Renal pelvis (tissue), 12 donors: ENCODE measurements at places on chromosomes 1 and 21. TPM values are rescaled to one million over a fixed set of nuclear protein-coding genes. Genes with fewer than 3 reads are reported as not detected.
A peak's percentile ranks its signal among the peaks of the same experiment; 100 is the strongest.

DNA sequence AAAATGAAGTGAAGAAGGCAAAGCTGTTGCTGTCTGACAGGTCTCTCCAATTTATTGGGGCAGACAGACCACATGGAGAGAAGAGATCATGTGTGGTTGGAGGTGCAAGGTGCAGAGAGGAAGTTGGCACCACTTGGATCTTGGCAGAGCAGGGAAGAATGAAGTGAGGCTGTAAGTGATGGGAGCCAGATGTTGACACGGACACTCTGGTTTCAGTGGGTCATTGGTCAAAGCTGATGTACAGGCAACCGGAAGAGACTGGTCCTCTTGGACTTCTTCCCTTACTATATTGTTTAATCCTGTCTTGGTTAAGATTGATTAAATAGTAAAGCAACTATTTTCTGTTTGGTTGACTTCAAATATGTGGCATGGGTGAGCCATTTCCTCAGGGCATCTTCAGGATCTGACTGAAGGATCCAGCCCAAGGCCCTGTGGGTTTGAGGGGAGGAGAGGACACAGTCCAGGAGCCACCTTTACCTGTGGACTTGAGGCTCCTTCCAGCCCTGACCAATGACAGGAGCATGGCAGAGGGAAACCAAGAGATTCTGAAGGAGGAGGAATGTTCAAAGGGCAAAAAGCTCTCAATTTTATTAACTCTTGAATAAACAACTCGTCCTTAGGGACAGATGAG, 49.4 kb downstream of the NENF start:
- no peak for DNase-seq

GRCh38 chr1:11980676-11980972, 380 bp downstream of the MFN2 start:
- DNase-seq = peak; percentile 2

DNA sequence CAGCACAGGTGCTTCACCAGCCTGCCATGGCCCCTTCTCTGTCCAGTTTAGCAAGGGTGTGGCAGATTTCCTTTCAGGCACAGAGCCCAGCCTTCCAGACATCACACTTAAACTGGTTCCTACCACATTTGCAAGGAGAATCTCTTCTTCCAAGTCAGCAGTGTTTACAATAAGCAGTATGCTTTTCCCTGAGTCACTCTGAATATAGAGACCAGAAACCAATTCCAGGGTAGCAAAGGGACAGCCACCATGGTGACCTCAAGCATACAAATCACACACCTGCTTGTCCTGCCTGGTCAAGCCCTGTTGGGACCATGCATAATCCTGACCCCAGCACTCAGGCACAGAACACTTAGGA, 8.7 kb upstream of the CBR3 start:
- DNase-seq = no peak

DNA sequence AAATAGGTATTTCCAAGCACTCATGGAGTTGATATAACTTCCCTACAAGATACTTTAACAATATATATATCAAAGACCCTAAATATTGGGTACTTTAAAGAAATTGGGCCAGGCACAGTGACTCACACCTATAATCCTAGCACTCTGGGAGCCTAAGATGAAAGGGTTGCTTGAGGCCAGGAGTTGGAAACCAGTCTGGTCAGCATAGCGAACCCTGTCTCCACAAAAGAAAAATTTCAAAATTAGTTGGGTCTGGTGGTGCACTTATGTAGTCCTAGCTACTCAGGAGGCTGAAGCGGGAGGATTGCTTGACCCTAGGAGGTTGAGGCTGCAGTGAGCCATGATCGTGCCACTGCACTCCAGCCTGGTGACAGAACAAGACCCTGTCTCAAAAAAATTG, 393.9 kb upstream of the DEPDC1 start:
- DNase-seq = no peak

DNA sequence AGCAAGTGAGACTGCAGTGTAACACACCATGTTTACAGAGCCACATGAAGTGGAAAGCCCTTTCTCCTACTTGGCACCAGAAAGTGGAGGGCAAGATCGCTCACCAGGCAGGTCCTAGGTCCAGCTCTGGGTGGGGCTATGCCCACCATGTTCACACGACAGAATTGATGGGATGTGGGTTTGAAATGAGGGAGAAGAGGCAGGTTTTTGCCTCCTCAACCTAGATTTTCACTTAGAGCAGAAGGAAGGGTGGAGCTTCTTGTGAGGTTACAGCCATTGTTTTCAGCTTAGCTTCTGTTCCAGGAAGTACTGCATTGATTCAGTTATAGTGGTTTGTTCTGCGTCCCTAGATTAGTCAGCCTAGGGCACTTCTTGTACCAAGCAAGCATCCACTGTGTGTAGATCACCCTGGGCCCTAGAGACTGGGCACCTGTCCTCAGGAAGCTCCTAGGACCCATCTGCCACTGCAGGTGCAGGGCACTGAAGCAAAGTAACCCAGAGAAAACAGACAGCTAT, 2.3 kb downstream of the CD53 start:
- DNase-seq = no peak

- no peak for DNase-seq
Observed at GRCh38 chr1:196856053-196856452, 31.8 kb upstream of the CFHR4 start.

DNA sequence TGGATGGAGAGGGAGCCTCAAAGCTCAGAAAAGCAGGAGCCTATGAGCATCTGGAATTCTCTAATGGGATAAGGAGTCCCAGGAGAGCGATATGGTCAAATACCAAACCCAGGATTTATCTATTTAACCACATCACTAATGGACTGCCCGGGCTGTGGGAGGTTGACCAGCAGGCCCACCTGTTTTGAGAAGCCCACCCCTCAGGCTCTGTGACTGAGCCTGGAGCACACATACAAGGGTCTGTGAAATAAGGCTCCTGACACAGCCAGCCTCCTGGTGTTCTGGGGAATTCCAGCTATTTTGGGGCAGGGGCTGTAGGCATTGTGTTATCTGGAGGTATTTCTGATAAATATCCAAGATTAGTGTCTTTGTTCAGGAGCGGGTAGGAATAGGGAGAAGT, 132.0 kb upstream of the C1orf21 start:
- no peak for DNase-seq

DNA sequence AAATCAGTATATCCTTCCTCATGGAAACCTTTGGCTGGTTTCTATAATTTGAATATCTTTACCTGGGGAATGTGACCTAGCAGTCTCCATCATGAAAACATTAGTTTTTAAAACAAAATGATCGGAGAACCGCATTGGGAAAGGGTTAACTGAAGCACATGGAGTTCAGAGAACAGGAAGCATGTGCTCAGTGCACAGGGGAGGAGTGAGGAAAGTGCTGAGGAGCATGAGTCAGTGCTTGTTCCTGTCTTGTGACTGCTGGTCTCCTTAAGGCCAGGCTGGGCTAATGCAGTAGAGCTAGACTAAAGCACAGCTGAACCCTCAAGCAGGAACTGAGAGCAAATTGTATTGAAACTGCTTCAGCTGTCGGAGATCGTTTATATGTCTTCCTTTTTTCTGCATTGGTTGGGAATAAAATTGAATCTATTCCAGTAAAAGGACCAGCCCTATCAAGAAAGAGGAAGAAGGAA, 5.8 kb downstream of the IFI16 start:
- DNase-seq = no peak

DNA sequence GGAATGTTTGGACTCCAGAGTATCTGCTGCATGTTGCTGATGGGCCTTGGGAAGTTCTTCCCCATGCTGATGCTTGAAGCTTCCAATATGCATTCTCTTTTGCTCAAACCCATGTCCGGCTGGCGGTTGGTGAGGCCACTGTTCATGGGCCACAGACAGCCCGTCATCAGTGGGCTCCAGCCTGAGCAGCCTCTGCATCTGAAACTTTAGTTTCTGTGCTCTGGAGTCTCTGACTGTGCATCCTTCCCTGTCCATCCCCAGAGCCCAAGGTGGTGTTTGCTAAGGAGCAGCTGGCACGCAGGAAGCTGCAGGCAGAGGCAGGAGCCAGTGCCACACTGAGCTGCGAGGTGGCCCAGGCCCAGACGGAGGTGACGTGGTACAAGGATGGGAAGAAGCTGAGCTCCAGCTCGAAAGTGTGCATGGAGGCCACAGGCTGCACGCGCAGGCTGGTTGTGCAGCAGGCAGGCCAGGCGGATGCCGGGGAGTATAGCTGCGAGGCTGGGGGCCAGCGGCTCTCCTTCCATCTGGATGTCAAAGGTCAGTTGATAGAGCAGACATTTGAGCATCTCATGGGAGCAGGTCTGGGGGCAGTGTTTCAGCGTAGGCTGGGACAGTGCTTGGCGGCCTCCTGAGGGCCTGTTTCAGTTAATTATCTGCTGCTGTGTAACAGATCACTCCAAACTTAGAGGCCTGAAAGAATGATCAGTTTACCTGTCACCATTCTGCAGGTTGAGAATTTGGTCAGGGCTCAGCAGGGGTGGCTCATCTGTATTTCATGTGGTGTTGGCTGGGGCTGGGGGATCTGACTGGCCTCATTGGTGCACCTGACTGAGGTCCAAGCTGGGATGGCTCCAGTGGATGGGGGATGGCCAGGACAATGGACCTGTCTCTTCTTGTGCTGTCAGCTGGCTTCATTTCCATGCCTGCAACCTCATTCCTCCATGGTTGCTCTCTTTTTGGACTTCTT, 16.6 kb downstream of the OBSCN start:
- no peak for DNase-seq

GRCh38 chr21:46555678-46556077, 49.2 kb downstream of the S100B start:
- DNase-seq = no peak

- DNase-seq = no peak
Observed at GRCh38 chr1:222060210-222060916, 318.5 kb upstream of the DUSP10 start.

DNA sequence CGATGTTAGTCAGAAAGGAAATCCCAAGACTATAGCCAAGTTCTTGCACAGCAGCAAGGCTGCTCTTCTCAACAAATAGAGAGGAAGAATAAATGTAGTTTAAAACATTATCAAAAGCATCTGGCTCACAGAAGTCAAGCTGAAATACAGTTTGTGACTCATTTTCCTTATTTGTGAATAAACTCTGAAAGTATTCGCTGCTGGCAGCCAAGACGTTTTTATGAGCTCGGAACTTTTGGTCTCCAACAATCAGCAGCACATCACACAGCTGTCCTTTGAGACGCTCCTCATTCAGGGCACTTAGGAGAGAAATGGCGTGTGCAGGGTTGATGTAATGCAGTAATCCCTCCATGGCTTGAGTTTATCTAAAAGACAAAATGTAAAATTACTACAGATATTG, 16.4 kb downstream of the ZBTB21 start:
- DNase-seq = no peak

- DNase-seq = no peak
Observed at GRCh38 chr21:44761011-44761729, 40.5 kb downstream of the UBE2G2 start.

DNA sequence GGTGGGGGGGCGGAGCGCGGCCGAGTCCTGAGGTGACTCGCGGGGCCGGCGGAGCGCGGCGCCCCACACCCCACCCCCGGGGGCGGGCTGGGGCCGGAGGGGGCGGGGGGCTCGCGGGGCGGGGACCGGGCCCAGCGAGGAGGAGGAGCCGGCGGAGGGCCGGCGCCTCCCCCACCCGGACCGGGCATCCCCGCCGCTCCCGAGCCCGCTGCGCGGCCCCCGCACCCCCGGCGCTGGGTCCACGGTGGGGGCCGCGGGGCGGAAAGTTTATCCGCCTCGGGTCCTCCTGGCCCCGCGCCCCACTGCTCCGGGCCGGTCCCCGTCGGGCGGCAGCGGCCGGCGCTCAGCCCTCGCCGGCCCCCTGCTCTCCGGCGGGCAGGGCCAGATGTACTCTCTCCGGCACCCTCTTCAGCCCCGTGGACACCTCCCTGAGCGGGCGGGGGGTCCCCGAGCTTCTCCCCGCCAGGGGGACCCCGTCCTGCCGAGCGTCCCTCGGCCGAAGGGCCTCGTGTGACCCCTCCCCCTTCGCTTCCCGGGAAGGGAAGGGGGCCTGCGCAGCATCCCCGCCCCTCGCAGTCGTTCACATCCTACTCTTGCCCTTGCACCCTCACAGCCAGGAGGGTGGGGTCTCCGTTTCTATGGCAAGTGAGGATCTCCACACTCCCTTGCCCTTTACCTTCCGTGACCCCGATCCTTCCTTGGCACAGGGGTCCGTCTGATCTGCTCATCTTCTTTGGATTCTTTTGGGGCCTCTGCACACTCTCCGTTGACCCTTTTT, 663 bp downstream of the CAMTA1 start:
- peak; percentile 30 for DNase-seq

GRCh38 chr1:164576291-164577271, 17.6 kb downstream of the PBX1 start:
- no peak for DNase-seq

- DNase-seq = no peak
Observed at GRCh38 chr1:178536844-178537371, 24.0 kb downstream of the TEX35 start.

- DNase-seq = no peak
Observed at GRCh38 chr1:58135821-58136321, 410.7 kb downstream of the OMA1 start.

DNA sequence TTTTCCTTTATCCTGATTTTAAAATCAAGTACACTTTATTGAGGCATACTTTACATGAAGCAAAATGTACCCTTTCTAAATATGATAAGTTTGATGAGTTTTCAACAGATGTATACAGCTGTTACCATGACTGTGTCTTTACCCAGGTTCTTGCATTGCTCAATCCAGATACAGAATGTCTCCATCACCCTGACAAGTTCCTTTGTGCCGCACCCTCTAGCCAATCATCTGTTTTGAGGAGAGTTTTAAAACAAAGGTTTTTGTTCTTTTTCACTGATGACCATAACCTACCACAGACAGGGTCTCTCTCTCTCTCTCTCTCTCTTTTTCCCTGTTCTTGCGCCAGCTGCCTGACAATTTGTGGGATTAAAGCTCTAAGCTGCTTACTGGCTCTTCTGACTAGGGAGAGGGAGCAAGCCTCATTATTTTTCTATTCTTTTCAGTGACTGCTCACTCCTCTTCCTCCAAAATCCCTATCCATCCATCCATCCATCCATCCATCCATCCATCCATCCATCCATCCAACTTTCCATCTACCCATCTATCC, 1.2 kb upstream of the KCNE1 start:
- DNase-seq = no peak

DNA sequence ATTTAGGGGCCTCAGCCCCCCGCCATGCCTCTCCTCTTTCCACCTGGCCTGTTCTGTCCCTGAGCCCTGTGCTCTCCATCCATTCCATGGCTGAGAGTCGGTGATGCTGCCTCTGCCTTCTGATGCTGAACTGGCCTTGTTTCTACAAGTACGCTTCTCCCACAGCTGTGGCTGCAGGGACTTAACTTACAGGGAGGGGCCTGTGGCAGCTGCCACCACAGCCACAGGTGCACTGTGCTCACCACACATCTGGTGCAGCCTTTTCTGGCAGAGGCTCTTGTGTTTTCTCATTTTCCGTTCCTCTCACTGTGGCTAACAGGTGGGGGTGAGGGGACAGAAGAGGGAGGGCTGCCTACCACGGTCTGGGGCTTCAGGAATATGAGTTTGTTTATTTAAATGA, 4.2 kb downstream of the FMO1 start:
- no peak for DNase-seq

GRCh38 chr1:152029144-152029928, 7.5 kb downstream of the S100A11 start:
- no peak for DNase-seq

Gene HNRNPCL1
- not detected for polyA plus RNA-seq

Gene RCSD1
- polyA plus RNA-seq = 13.0 TPM

Gene C1orf105
- not detected for polyA plus RNA-seq

Gene LCE3A
- polyA plus RNA-seq = not detected

Gene CHIA
- polyA plus RNA-seq = not detected

Gene GLIS1
- polyA plus RNA-seq = 3.6 TPM

Gene NMNAT1
- polyA plus RNA-seq = 18.2 TPM

Gene MROH9
- not detected for polyA plus RNA-seq

Gene PARS2
- 11.8 TPM for polyA plus RNA-seq

Gene LORICRIN
- polyA plus RNA-seq = not detected

Gene ZNF683
- not detected for polyA plus RNA-seq
